NCI-H524 (cell line): ENCODE measurements at places on chromosomes 3 and 15.
A peak's percentile ranks its signal among the peaks of the same experiment; 100 is the strongest.

DNA sequence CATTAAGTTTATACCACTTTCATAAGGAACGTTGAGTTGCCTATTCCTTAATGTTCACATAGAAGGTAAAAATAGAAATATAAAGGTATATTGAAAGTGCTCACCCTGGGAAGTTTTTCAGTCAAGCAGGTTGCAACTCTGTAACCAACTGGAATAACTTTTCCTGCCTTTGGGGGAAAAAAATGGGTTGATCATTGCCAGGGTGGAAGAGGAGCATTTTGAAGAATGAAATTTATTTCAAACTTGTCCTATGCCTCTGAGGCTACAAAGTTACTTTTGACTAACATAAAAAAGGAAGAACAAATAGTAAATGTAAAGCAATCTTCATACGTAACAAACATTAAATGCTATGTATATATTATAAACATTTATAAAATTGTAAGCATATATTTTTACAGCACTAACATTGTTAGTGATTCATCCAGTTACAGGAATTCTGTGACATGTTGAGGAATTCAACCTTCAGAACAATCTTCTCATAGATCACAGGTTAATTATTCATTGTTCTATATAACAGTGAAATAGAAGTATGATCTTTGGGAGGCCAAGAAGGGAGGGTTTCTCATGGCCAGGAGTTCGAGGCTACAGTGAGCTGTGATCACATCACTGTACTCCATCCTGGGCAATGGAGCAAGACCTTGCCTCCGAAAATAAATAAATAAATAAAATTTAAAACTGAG, 13.5 kb downstream of the EFHB start:
- DNase-seq: no peak

GRCh38 chr3:162538491-162538890, 1041.9 kb downstream of the OTOL1 start:
- peak; percentile 64 for DNase-seq

- peak; percentile 89 for DNase-seq
These were observed 22.7 kb downstream of the CORO2B start for GRCh38 chr15:68601206-68602197.

DNA sequence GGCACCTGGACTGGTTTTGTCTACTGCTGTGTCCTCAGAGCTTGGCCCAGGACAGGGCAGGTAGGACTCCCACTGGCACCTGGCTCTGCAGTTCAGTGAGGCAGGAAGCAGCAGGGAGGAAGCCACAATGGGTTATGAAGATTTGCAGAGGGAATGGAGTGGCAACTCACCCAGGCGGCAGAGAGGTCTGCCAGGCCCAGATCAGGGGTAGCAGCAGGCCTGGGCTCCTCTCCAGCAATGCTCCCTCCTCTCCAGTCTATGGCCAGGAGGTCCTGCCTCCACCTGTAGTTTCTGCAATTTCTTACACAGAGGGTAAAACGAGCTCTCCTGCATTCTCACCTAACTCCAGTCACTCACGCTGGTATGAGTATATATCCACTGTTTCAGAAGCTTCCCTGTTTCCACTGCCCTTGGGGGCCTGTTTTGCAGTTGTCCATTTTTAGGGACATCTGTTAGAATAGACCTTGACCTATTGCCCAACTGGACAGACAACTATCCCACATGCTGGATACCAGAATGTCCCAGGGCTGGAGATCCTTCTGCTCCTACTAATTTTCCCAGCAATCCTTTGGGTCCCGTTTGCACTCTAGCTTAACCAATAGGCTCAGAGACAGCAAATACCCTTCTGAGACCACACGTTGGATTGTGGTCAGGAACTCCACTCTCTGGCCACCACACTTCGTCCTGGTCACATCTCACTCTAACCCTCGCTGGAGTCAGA, 35.2 kb downstream of the HMCES start:
- DNase-seq: no peak

GRCh38 chr3:34359064-34359463, 560.6 kb downstream of the PDCD6IP start:
- DNase-seq: no peak

GRCh38 chr15:83978588-83978987, 257.0 kb upstream of the GOLGA6L4 start:
- DNase-seq: no peak
